ENCODE measurements at places on chromosomes 5 and 9. TPM values are rescaled to one million over a fixed set of nuclear protein-coding genes. Genes with fewer than 3 reads are reported as not detected.

The SPINK13 gene
- total RNA-seq, result not detected

The CCDC69 gene
- total RNA-seq, result 108 TPM

The IFNA5 gene
- not detected for total RNA-seq

The SLC2A8 gene
- 27.4 TPM for total RNA-seq

The PAX5 gene
- total RNA-seq, result under 0.01 TPM

- no peak overlapping the region for H3K27ac ChIP-seq
- H3K4me3 ChIP-seq, result no peak overlapping the region
- H3K4me1 ChIP-seq, result peaks cover 25% of the 10 kb centered on the region
- H3K36me3 ChIP-seq, result no peaks in the 10 kb centered on the region
- no peak for DNase-seq
Observed at GRCh38 chr5:142544946-142545649, 140.8 kb downstream of the FGF1 start.

DNA sequence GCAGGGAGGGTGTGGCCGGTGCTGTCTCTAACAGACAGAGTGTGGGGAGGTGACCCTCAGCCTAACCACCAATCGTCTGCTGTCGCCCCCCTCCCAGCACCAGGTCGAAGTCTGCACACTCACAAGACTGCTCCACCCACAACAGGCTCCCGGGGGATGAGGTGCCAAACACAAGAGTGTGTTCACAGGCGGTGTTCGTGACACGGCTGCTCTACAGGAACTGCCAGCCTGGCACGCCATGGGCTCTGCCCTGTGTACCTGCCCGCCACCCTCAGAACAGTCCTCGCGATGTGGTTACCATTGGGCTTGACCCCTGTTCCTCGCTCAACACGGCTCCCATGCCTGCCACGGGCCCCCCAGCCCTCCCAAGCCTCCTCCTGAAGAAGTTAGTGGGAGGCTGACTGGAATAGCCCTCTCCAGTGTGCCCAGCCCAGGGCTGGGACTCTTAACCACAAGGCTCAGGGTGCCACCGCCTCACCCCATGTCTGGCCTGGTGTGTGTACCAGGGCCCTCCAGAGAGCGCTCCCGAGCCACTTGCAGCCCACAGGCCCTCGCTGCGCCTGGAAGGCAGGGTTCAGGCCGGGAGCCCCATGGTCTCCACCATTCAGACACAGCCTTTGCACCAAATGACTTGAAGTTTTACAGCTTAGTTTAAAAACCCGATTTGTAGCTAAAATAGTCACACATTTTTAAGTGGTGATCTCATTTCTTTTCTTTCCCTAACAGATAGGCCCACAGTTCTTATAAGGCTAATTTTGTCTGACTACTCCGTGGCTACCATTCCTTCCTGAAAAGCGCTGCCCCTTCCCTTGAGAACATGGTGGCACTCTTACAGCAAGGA lies 102.5 kb downstream of the CAMSAP1 start:
- H3K36me3 ChIP-seq, result no peaks in the 10 kb centered on the region
- H3K4me3 ChIP-seq, result no peak overlapping the region
- no peak overlapping the region for H3K27ac ChIP-seq
- DNase-seq, result peak; percentile 59
- H3K4me1 ChIP-seq, result no peaks in the 10 kb centered on the region
- no peaks in the 10 kb centered on the region for H3K27me3 ChIP-seq

- DNase-seq, result no peak
- peak overlapping the region; percentile 35 for H3K27ac ChIP-seq
- H3K36me3 ChIP-seq, result no peaks in the 10 kb centered on the region
- peaks cover 23% of the 10 kb centered on the region for H3K4me1 ChIP-seq
Observed at GRCh38 chr5:132100672-132101261, 27.2 kb downstream of the CSF2 start.

GRCh38 chr5:71946343-71947030 lies 160.8 kb upstream of the MAP1B start:
- DNase-seq, result no peak
- no peaks in the 10 kb centered on the region for H3K27me3 ChIP-seq
- no peaks in the 10 kb centered on the region for H3K36me3 ChIP-seq
- H3K4me3 ChIP-seq, result no peak overlapping the region
- H3K27ac ChIP-seq, result no peak overlapping the region
- no peaks in the 10 kb centered on the region for H3K4me1 ChIP-seq

DNA sequence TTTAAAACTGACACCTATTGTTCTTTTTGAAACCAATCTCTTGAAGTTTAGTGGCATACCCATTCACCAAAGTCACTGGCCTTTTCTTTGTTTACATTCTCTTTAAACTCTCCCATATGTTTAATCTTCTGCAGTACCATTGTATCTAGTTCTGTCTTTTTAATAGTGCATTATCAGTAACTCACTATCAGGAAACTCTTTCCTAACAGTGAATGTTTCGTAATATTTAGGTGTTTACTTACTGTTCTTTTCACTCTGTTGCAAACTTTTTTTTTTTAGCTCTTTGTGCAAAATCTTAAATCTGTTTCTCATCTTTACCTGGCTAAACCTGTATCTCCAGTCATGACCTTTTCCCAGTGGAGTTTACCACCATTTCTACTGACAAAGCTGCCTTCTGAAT lies 17.2 kb downstream of the SMAD5 start:
- peak overlapping the region; percentile 31 for H3K27ac ChIP-seq
- no peak for DNase-seq
- no peaks in the 10 kb centered on the region for H3K27me3 ChIP-seq

- H3K4me3 ChIP-seq, result peak overlapping the region; percentile 70
- peaks cover 16% of the 10 kb centered on the region for H3K4me1 ChIP-seq
- H3K27ac ChIP-seq, result peak overlapping the region; percentile 55
- DNase-seq, result no peak
- peaks cover 2% of the 10 kb centered on the region for H3K36me3 ChIP-seq
- H3K27me3 ChIP-seq, result no peaks in the 10 kb centered on the region
Observed at GRCh38 chr5:157744051-157745011, 819 bp downstream of the LSM11 start.

DNA sequence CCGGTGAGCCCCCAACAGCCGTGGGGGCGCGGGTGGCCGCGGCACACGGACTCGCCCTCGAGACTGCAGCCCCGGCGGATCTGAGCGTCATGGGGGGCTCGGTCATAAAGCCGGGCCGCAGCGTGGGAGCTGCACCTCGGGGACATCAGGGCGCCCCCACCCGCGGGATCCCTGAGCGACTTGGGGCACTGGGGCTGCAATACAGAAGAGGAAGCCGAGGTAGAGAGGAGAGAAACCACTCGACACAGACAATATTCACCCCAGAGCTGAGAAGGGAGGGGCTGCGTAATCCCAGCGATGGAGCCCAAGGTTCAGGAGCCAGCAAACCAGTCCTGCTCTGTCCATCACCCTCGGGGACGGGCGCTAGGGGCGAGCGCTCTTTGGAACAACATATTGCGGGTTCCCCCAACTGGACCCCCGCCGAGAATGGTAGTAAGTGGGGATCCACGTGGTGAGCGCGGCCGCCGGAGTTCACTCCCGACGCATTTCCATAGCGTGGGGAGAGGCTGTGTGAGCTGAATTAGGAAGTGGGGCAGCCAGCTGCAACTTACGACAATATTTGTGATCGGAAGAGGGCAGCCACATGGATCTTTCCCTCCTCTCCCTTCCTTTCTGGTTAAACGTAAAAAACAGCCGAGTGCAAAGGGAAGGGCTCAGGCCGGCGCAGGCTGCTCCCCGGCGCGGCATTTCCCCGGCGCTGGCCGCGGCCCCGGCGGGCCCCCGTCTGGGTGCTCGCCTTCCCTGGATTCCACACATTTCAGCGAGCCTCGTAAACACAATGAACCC lies 9.9 kb downstream of the PTCH1 start:
- H3K4me1 ChIP-seq, result peaks cover 34% of the 10 kb centered on the region
- peak overlapping the region; percentile 91 for H3K27ac ChIP-seq
- peak overlapping the region; percentile 57 for H3K4me3 ChIP-seq
- DNase-seq, result peak; percentile 89

DNA sequence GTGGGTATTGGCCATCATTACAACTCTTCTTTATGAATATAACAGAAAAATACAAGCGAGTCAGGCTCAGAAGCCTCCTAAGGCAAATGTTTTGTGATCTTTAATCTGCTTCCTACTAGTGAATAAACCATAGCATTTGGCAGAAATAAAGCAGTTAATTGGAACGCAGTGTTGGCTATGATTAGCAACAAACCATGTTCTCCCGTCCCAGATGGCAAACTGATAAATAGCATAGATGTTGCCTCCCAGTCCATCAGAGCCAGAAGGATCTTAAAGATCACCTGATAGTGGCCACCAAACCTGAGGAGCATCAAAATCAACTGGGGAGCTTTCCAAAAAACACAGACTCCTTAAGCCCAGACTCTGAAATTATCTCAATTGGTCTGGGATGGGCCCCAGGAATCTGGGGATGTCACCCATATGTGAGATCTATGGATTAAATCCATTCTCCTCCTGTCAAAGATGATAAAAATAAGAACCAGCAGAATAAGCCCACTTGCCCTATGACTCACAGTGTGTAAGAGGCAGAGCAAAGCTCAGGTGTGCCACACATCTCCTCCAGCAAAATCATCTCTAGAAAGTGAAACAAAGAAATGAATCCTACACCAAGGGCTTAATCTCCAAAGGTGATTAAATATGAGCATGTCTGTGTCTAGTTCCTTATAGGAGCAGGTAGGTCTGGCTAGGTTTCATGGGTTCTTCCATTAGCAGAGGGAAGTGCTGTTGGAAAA lies 50.3 kb downstream of the APBA1 start:
- H3K27me3 ChIP-seq, result no peaks in the 10 kb centered on the region
- H3K4me1 ChIP-seq, result no peaks in the 10 kb centered on the region
- no peak overlapping the region for H3K4me3 ChIP-seq
- H3K36me3 ChIP-seq, result no peaks in the 10 kb centered on the region

DNA sequence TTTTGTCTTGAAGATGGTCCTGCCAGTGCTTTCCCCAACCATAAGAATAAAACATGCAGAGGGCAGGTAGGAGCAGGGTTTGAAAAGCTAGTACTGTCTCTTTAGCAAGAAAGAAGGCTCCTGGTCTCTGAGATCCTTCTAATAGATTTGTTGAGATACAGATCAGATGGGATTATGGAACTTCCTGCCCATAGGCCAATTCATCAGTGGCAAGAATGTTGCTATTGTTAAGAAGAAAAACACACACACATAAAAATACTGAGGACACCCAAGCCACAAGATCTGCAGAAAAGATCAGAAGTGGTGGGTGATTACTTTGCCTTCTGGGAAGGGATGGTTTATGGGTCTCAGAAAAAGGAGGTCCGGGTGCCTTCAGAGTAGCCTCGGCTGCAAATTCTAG lies 59.8 kb downstream of the TNC start:
- no peaks in the 10 kb centered on the region for H3K27me3 ChIP-seq
- no peak for DNase-seq
- H3K4me1 ChIP-seq, result no peaks in the 10 kb centered on the region
- no peaks in the 10 kb centered on the region for H3K36me3 ChIP-seq

DNA sequence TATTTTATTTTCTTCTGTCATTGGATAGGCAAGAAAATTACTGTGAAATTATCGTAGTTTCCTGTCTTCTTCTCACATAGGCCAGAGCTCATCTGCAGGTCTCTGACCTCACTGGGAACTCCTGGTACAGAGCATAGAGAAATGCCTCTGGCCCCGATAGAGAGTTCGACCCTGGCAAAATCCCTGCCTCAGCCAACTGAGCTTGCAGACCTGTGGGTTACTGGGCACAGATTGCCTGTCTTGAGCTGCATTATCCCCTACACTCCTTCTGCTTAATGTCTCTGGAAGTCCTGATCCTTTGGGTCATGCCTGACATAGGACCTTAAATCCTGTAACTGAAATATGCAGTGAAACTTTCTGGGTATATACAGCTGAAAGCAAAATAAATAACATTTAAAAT lies 439.3 kb upstream of the CTNND2 start:
- no peaks in the 10 kb centered on the region for H3K27me3 ChIP-seq
- H3K36me3 ChIP-seq, result no peaks in the 10 kb centered on the region
- H3K27ac ChIP-seq, result no peak overlapping the region

- no peaks in the 10 kb centered on the region for H3K27me3 ChIP-seq
- no peaks in the 10 kb centered on the region for H3K36me3 ChIP-seq
- H3K4me1 ChIP-seq, result no peaks in the 10 kb centered on the region
- DNase-seq, result no peak
- no peak overlapping the region for H3K27ac ChIP-seq
Observed at GRCh38 chr9:135227641-135228251, 140.3 kb downstream of the OLFM1 start.

GRCh38 chr5:61319388-61320146 lies 12.5 kb upstream of the ZSWIM6 start:
- peak overlapping the region; percentile 47 for H3K27ac ChIP-seq
- H3K27me3 ChIP-seq, result no peaks in the 10 kb centered on the region

DNA sequence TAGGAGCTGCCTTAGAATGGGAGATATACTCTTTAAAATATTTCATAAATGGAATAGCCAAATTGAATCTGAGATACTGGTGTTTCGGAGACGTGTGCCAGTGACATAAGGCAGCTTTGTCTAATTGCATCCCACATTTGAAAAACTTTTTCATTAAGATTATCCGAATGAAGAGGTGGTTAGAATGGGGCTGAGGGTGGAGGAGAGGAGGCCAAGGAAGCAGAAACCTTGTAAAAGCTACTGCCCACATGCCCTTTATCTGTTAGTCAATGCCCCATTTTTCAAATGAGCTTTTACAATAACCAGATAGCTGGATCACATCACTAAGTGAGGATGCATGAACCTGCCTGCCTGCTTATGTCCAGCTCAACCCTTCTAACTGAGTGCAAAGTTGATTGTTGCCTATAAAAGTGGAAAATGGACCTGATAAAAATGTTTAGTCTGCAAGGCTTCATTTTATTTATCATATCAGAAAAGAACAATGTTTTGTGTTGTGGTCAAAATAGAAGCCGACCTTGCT lies 34.8 kb downstream of the SNX24 start:
- H3K4me3 ChIP-seq, result no peak overlapping the region
- H3K27ac ChIP-seq, result no peak overlapping the region
- no peaks in the 10 kb centered on the region for H3K27me3 ChIP-seq

GRCh38 chr5:74801197-74801596 lies 34.1 kb downstream of the NSA2 start:
- DNase-seq, result no peak
- H3K4me1 ChIP-seq, result no peaks in the 10 kb centered on the region
- H3K27me3 ChIP-seq, result no peaks in the 10 kb centered on the region
- H3K4me3 ChIP-seq, result no peak overlapping the region
- H3K27ac ChIP-seq, result no peak overlapping the region
- no peaks in the 10 kb centered on the region for H3K36me3 ChIP-seq

DNA sequence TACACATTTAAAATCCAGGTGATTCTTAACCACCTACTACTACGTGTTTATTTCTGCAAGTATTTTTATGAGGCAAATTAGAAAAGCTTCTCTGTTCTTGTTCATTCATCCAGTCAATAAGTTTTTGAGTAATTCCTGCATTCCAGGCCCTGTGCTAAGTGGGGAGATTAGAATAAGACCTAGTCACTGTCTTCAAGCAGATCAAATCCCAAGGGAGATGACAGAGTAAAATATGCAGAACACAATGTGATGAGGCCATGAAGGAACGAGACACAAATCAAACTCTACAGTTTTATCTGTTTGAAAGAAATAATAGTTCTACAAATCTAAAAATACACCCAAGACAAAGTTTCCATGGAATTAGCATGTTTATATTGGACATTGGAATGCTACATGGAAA lies 158.8 kb downstream of the CEP120 start:
- H3K27ac ChIP-seq, result no peak overlapping the region
- H3K4me1 ChIP-seq, result no peaks in the 10 kb centered on the region
- H3K4me3 ChIP-seq, result no peak overlapping the region
- no peaks in the 10 kb centered on the region for H3K36me3 ChIP-seq
- no peak for DNase-seq

Data from upper lobe of left lung (tissue), 6 donors.